ENCODE measurements at places on chromosomes 7 and 10.

DNA sequence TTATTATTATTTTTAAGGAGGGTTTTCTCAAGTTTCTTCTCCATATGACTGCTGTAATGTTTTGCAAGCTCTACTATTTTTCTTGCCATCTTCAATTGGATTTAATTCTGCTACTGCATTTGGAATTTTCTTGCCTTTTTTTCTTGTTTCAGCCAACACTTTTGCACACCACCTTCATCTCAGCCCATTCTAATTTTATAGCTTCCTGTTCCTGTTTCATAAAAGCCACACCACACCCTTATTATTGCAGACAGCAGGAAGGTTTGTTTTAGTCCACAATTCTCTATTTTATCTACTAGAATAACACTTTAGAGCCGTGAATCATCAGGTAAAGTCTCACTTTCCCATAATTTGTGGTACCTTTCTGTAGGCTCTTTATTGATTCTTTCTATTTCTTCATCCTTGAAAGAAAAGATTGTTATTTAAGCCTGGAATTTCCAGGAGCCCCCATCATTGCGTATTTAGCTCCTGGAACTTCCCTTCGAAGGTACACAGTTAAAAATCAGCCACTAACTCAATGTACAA lies 209.3 kb upstream of the TBX20 start:
- H3K4me3 ChIP-seq = no peak overlapping the region
- H3K27ac ChIP-seq = no peak overlapping the region
- no peak for DNase-seq
- H3K36me3 ChIP-seq = peaks cover 14% of the 10 kb centered on the region
- H3K27me3 ChIP-seq = peaks cover 20% of the 10 kb centered on the region

- H3K36me3 ChIP-seq = peaks cover 27% of the 10 kb centered on the region
- DNase-seq = no peak
- no peak overlapping the region for H3K27ac ChIP-seq
- no peaks in the 10 kb centered on the region for H3K27me3 ChIP-seq
- peaks cover 37% of the 10 kb centered on the region for H3K4me1 ChIP-seq
- H3K4me3 ChIP-seq = no peak overlapping the region
These were observed 32.4 kb downstream of the KMT2E start for GRCh38 chr7:105046414-105046813.

DNA sequence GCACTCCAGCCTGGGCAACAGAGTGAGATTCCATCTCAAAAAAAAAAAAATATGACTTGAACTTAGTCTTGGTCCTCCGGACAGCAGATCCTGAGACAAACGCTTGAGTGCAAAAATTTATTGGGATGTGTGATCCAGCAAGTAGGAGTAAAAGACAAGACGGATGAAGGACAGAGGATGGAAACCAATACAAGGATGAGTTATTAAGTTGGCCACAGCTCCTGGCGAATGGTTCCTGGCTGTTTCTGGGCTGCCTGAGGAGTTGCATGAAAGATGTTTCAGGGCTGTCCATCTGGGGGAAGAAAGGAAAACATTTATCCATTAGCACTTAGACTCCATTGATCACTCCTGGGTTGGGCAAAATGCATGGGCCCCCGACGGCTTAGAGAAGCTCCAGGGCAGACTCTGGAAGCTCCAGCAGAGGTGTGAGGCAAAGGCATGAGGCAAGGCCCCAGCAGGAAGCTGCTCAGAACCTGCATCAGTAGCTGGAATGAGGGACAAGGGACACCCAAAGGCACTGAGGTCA lies 98.3 kb upstream of the ZNF438 start:
- no peaks in the 10 kb centered on the region for H3K36me3 ChIP-seq
- H3K27ac ChIP-seq = no peak overlapping the region
- no peaks in the 10 kb centered on the region for H3K27me3 ChIP-seq
- H3K4me1 ChIP-seq = peaks cover 8% of the 10 kb centered on the region
- DNase-seq = no peak
- no peak overlapping the region for H3K4me3 ChIP-seq

GRCh38 chr7:1616741-1617140 lies 46.9 kb upstream of the PSMG3 start:
- H3K27me3 ChIP-seq = no peaks in the 10 kb centered on the region
- no peak overlapping the region for H3K4me3 ChIP-seq
- H3K27ac ChIP-seq = no peak overlapping the region
- H3K4me1 ChIP-seq = peaks cover 7% of the 10 kb centered on the region
- no peak for DNase-seq

DNA sequence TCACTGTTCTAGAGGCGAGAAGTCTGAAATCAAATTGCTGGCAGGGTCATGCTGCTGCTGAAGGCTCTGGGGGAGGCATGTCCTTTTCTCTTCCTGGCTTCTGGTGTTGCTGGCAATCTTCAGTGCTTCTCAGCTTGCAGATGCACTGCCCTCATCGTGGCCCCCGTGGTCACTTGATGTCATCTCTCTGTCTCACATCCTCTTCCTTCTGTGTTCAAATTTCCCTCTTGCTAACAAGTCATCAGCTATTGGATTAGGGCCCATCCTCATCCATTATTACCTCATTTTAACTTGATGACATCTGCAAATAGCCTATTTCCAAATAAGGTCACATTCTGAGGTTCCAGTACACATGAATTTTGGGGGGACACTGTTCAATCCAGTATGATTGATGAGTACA lies 36.6 kb upstream of the SRGN start:
- H3K36me3 ChIP-seq = no peaks in the 10 kb centered on the region
- DNase-seq = no peak
- no peaks in the 10 kb centered on the region for H3K27me3 ChIP-seq
- H3K4me3 ChIP-seq = no peak overlapping the region
- H3K4me1 ChIP-seq = peaks cover 14% of the 10 kb centered on the region
- no peak overlapping the region for H3K27ac ChIP-seq

DNA sequence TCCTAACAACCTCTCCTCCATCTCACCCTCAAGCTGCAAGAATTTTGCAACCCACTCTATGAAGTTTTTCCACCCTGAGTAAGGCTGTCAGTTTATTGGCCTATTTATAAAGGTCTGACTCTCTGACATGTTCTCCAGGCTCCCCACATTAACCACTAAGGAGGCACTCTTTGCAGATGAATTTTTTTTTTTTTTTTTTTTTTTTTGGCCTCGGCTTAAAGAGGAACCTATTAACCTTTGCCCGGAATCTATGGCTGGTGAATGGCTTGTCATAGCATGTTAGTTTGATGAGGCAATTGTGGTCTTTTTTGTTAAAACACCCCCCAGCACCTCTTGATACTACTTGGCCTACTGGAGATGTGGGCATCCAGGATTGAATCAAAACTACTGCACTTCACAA lies 57.1 kb downstream of the TBXAS1 start:
- H3K36me3 ChIP-seq = peaks cover 9% of the 10 kb centered on the region
- no peak for DNase-seq
- H3K4me1 ChIP-seq = peaks cover 9% of the 10 kb centered on the region
- H3K27me3 ChIP-seq = no peaks in the 10 kb centered on the region
- H3K27ac ChIP-seq = no peak overlapping the region

DNA sequence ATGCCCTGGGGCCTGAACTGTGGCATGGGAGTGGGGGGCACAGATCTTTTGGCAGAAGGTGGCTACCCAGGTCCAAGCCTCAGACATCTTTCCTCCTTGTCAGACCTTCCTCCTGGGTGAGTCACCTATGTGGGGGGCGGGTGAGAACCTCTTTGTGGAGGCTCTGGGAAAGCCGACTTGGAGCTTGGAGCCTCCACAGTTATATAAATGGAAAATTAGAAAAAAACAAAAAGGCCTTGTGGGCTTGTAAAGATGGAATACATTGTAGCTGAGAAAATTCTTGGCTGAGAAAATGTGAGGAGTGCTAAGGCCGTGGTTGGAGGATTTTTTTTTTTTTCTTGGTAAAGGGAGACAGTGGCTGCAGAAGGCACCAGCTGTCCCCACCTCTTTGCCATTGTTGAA lies 292.5 kb downstream of the CCDC3 start:
- H3K36me3 ChIP-seq = no peaks in the 10 kb centered on the region
- H3K4me1 ChIP-seq = peaks cover 53% of the 10 kb centered on the region
- H3K4me3 ChIP-seq = no peak overlapping the region
- no peaks in the 10 kb centered on the region for H3K27me3 ChIP-seq
- DNase-seq = no peak

DNA sequence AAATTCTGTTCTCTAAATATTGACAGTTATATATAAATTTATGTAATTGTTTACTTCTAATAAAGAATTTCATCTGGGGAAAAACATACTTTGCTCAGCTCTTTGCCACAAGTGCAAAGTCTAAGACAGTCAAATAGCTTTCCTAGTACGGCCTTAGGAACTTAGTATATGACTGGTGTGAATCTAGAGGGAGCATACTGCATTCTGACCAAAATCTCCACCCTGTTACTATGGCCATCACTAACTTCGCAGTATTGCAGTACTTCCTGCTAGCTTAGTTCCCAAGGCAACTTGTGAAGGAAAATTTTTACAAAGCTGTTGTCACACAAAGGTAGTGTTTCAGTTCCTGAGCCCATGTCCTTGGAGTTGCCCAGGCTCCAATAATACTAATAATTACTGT lies 181.5 kb downstream of the CFTR start:
- no peaks in the 10 kb centered on the region for H3K27me3 ChIP-seq
- no peak overlapping the region for H3K4me3 ChIP-seq
- no peak for DNase-seq
- no peaks in the 10 kb centered on the region for H3K36me3 ChIP-seq
- no peak overlapping the region for H3K27ac ChIP-seq

DNA sequence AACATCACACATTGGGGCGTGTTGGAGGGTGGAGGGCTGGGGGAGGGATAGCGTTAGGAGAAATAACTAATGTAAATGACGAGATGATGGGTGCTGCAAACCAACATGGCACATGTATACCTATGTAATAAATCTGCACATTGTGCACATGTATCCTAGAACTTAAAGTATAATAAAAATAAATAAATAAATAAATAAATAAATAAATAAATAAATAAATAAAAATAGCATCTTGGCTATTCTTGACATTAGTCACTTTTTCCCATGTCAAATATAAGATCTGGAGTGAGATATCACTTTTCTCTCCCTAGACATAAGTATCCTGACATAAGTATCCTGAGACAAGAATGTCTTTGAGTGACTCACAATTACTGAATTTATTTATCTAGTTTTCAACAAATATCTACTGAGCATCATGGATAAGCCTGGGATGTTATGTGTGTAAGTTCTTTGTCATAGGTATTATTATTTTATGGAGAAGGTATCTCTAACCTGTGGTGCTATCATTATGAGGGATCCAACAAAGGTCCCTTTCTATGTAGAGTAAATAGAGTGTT lies 691.3 kb downstream of the SORCS1 start:
- H3K36me3 ChIP-seq = no peaks in the 10 kb centered on the region
- no peak overlapping the region for H3K27ac ChIP-seq
- H3K27me3 ChIP-seq = no peaks in the 10 kb centered on the region
- no peaks in the 10 kb centered on the region for H3K4me1 ChIP-seq
- no peak for DNase-seq

- DNase-seq = peak; percentile 37
- peak within 1 kb of the TSS; percentile 82 for H3K4me3 ChIP-seq
- H3K27me3 ChIP-seq = peaks cover 44% of the 10 kb centered on the region
- H3K4me1 ChIP-seq = peaks cover 15% of the 10 kb centered on the region
- H3K36me3 ChIP-seq = no peaks in the 10 kb centered on the region
These were observed at the start of gene SLC16A9 for GRCh38 chr10:59709395-59710125. Gene SLC16A9 (minus strand): TSS chr10:59709850. CDS start chr10:59684291, 25,559 bp downstream.

DNA sequence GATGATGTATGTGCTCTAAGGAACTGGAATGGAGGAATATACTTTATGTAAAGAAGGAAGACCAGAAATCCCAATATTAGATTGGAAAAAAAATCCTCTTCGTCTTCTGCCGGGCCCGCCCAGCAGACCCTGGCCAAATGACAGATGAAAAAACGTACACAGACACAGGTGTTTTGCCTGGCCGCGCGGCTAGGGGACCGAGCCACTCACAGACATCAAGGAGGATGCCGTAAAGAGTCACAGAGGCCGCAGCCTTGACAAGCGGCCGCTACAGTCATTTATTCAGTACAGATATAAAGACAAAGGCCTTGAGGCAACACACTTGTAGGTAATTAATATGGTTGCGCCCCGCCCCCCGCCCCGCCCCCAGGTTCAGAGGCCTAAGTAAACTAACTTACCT lies 594.1 kb downstream of the GRM8 start:
- H3K27me3 ChIP-seq = no peaks in the 10 kb centered on the region
- no peak for DNase-seq
- no peaks in the 10 kb centered on the region for H3K36me3 ChIP-seq
- H3K27ac ChIP-seq = no peak overlapping the region
- H3K4me1 ChIP-seq = no peaks in the 10 kb centered on the region

- H3K4me1 ChIP-seq = no peaks in the 10 kb centered on the region
- no peak overlapping the region for H3K27ac ChIP-seq
- H3K4me3 ChIP-seq = no peak overlapping the region
- H3K36me3 ChIP-seq = peaks cover 4% of the 10 kb centered on the region
- no peaks in the 10 kb centered on the region for H3K27me3 ChIP-seq
- DNase-seq = no peak
These were observed 320.9 kb upstream of the NPSR1 start for GRCh38 chr7:34337163-34337562.

GRCh38 chr7:154519229-154519628 lies 467.0 kb downstream of the DPP6 start:
- no peak overlapping the region for H3K4me3 ChIP-seq
- H3K27ac ChIP-seq = no peak overlapping the region
- no peaks in the 10 kb centered on the region for H3K27me3 ChIP-seq
- H3K4me1 ChIP-seq = no peaks in the 10 kb centered on the region

DNA sequence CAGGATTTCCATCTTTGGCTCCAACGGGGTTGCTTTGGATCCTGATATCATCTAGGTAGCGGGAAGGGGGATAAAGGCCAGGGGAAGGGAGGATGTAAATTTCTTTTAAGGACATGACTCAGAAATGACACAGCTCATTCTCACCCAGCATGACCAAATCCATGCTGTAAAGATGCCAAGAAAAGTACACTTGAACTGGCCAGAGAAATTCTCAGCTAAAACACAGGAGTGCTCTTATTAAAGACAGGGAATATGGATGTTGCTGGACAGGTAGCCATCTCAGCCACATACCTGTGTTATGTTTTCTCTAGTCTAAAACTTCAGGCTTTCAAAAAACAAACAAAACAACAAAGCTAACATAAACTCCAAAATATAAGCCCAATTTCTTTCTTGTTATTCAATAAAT lies 68.3 kb downstream of the NAMPT start:
- no peak overlapping the region for H3K27ac ChIP-seq
- no peaks in the 10 kb centered on the region for H3K36me3 ChIP-seq
- no peaks in the 10 kb centered on the region for H3K4me1 ChIP-seq
- H3K4me3 ChIP-seq = no peak overlapping the region

- peaks cover 32% of the 10 kb centered on the region for H3K4me1 ChIP-seq
- H3K27me3 ChIP-seq = no peaks in the 10 kb centered on the region
- DNase-seq = no peak
- H3K27ac ChIP-seq = no peak overlapping the region
- no peaks in the 10 kb centered on the region for H3K36me3 ChIP-seq
- H3K4me3 ChIP-seq = no peak overlapping the region
These were observed 304.4 kb upstream of the C7orf33 start for GRCh38 chr7:148286150-148286549.

DNA sequence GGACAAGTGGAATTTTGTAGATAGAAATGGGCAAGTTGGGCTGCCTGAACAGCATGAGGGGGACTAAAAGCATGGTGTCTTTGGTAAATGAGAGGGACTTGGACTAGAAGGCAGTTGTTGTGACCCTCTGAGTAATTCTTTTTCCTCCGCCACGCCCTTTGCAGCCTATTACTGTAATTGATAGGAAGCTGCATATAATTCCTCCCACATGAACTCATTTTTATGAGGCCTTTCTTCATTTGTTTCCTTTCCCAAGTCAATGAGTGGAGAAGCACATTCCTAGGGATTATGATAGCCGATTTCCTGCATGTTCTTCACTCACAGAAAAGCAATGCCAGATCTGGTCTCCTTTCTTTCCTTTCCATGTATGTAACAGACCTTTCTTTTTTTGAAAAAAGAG lies 27.7 kb downstream of the ZSCAN25 start:
- H3K4me1 ChIP-seq = no peaks in the 10 kb centered on the region
- H3K27me3 ChIP-seq = no peaks in the 10 kb centered on the region
- no peak overlapping the region for H3K4me3 ChIP-seq
- no peak for DNase-seq
- no peak overlapping the region for H3K27ac ChIP-seq

Data from naive B cell (primary cell).